ENCODE measurements at places on chromosomes 2 and 18.

- no peak for DNase-seq
Measured at GRCh38 chr18:49754866-49755265, 58.5 kb downstream of the ACAA2 start.

- DNase-seq, result no peak
Measured at GRCh38 chr2:176193048-176193447, 4.6 kb downstream of the HOXD1 start.

DNA sequence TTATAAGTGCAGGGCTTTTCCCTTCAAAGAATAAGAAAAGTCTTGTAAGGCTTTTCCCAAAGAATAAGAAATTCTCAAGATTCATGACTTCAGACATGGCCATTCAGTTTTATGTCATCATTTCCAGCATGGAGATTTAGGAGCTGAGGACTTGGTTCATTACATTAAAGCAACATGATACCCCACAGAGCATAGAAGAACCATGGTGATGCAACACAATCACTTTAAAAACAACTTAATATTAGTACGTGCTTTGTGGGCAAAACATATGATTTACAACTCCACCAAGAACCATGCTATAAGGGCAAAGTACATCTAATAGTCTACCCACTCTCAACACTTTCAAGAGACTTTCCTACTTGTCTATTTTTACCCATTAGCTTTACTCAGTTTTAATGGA is 214.4 kb downstream of the SRBD1 start:
- DNase-seq, result peak; percentile 26

GRCh38 chr18:59539108-59539507 is 158.1 kb downstream of the CCBE1 start:
- no peak for DNase-seq

GRCh38 chr18:35571138-35571537 is 10.4 kb upstream of the GALNT1 start:
- DNase-seq, result no peak
